ENCODE measurements at places on chromosomes 11 and 22.

GRCh38 chr11:16800382-16800781 lies 61.9 kb downstream of the C11orf58 start:
- no peak for DNase-seq

DNA sequence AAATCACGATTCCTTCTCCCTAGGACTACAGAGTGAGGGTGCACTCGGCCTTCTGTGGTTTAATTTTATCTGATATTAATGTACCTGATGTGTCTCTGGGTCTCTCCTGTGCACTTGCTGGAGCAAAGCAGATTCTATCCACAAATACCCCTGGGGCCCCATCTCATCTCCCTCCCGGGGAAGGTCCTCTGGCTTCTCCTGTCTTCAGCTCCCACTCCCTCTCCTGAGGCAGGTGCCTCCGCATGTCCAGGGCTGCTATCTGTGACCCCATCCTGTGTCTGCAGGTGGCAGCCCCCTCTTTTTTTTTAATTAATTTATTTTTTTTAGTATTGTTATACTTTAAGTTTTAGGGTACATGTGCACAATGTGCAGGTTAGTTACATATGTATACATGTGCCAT lies 558.7 kb downstream of the BRD1 start:
- no peak for DNase-seq

DNA sequence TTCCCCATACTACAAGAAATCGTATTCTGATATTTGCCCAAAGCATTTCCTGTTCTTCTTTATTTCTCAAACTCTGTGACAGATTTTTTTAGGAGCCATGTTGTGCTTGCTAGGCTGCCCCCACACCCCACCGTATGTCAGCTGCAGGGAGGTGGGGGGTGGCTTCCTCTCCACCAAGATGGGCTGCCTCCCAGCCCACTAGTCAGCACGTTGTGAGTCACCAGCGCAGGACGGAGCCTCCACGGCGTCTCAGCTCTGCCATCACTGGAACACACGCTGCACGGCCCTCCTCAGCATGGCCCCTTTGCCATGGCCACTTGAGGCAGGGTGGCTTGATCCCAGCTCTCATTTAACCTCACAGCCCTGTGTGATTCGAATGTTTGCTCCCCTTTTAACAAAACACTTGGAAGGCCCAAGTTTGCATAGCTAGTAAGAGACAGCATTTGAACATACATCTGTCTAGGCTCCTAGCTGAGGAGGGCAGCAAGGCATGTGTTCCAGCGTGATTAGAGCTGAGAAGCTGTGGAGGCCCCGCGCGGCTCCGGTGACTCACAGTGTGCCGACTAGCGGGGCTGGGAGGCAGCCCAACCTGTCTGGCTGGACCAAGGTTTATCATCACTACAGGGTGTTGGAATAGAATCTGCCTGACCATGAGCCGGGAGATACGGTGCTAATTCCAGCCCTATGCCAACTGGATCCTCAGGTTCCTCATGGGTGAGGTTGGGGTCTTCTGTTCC lies 180.7 kb upstream of the NCAM1 start:
- no peak for DNase-seq

DNA sequence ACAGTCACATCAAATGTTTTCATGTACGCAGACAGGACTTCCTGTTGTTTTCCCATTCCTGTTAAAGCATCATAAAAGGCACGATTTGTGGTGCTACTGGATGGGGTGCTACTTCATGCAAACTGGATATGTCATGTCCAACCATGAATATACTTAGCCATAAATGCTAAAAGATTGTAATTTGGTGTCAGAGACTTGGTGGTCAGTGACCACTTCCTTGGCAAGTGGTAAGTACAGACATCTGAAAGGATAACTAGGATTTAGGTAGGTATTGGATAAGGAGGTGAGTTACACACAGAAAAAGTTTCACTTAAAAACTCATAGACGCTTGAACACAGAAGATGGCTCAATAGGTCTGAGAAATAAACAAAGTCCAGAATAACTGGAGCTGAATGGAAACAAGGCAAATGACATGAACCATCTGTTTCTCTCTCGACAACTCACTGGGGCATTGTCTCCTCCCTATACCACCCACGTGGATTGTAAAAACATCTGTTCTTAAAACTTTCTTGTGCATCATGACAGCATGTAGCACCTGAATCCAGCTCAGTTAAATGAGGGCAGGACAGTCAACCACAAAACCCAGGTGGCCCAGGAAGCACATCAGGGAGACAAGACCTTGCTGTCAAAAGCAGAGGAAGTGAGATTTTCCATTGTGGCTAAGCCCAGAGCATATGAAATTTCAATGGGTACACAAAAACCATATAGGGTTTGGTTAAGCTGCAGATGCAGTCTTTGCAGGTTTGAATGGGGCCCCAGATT lies 22.1 kb upstream of the IGLL5 start:
- DNase-seq = no peak

DNA sequence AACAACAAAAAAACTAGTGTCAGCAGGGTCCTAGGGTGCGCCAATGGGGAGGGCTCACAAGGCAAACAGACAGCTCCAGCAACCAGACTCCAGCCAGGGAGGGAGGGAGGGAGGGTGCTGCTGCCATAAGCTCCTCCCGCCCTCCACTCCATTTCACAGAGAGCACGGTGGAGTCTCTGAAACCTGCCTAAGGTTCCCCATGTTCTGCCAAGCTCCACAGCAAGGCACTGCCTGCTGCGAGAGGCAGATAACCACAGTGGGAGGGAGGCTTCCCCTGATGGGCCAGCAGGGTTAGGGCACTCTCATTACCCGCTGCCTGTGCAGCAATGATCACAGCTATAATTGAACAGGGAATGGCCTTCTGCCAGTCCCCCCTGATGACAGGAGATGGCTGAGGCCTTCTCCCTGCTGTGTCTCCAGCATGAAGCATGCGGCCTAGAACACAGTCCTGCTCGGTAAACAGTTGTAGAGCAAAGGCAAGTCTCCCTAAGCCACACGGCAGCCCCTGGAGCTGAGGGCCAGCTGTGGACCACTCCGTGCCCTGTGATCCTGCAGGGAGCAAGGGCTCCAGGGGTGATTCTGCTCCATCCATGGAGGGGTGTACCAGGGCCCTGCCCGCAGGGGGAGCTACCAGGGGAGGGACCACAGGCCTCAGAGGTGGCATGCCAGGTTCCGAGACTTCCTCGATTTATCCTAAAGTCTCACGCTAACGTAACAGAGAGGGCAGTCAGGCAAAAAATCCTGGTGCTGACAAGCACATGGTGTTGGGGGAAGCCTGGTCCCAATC lies 42.9 kb downstream of the PC start:
- peak; percentile 79 for DNase-seq

GRCh38 chr11:94757037-94757735 lies 11.0 kb upstream of the AMOTL1 start:
- DNase-seq = no peak

DNA sequence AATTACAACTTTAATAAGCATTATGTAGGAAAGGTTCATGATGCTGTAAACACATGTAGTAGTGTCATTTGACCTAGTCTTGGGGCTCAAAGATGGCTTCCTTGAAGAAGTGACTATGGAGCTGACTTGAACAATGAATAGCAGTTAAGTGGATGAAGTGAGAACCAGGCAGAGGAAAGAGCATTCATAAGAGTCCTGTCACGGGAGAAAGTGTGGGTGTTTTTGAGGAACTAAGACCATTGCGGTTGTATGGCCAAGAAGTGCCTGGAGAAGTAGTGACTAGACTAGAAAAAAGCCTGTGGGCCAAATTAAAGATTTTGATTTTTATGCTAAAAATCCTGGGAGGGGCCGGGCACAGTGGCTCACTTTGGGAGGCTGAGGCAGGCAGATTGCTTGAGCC lies 7.2 kb upstream of the IL18BP start:
- DNase-seq = peak; percentile 68

DNA sequence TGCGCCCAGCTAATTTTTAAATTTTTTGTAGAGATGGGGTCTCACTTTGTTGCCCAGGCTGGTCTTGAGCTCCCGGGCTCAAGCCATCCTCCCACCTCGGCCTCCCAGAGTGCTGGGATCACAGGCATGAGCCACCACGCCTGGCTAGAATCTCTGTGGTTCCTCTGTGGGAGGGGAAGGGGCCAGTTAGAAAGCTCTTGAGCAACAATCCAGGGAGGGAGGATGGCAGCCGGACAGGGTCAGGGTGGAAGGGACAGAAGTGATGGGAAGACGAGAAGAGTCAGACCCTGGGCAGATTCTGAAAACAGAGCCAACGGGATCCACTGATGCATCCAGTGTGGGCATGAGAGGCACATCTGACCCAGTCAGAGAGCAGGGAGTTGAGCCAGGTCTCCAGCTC lies 38.9 kb upstream of the MN1 start:
- DNase-seq = no peak

- no peak for DNase-seq
These were observed 88.6 kb downstream of the TEAD1 start for GRCh38 chr11:12762696-12763324.

GRCh38 chr22:49937758-49938564 lies 19.5 kb downstream of the CRELD2 start:
- peak; percentile 80 for DNase-seq

- no peak for DNase-seq
These were observed 248.7 kb upstream of the ARHGAP42 start for GRCh38 chr11:100438376-100438775.

- no peak for DNase-seq
These were observed 43.8 kb downstream of the TRMU start for GRCh38 chr22:46379066-46379930.

DNA sequence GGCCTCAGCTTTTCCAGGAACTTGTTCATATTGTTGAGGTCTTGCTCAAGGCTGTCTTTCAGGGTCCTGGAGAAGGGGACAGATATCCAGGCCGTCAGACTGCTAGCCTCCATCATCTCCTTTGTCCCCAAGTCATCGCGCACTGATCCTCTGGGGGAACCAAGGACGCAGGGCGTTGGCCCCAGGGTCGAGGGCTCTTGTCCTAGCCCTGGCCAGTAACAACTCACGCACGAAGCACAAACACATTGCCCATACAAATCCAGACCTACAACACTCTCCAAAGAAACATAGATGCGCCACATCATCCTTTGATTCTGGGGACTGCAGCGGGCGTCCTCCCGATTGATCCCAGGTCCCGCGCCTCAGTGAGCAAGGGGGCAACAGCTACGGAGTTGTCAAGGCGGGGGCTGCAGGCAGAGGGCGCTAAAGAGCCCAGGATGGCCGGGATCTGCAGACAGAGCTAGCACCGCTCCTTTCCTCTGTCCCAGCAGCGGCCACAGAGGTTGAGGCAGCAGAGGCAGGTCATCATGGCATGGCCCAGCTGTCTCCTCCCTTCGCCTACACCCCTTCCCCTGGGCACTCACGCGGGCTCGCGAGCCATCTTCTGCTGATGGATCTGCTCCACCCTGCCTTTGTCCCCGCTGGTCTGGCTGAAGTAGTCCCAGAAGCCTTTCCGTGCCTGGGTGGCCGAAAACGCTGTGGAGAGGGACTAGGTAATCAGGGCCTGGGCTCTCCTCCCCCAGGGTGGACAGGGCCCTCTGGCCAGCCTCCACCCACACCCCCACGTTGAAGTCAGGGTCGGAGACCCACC lies 472 bp downstream of the APOA5 start:
- DNase-seq = peak; percentile 87

- no peak for DNase-seq
These were observed 33.2 kb downstream of the SLC5A12 start for GRCh38 chr11:26688701-26689100.

GRCh38 chr11:64224151-64224890 lies 1.7 kb downstream of the TRPT1 start:
- DNase-seq = no peak

GRCh38 chr11:68950270-68950669 lies 30.5 kb downstream of the MRGPRD start:
- DNase-seq = no peak

DNA sequence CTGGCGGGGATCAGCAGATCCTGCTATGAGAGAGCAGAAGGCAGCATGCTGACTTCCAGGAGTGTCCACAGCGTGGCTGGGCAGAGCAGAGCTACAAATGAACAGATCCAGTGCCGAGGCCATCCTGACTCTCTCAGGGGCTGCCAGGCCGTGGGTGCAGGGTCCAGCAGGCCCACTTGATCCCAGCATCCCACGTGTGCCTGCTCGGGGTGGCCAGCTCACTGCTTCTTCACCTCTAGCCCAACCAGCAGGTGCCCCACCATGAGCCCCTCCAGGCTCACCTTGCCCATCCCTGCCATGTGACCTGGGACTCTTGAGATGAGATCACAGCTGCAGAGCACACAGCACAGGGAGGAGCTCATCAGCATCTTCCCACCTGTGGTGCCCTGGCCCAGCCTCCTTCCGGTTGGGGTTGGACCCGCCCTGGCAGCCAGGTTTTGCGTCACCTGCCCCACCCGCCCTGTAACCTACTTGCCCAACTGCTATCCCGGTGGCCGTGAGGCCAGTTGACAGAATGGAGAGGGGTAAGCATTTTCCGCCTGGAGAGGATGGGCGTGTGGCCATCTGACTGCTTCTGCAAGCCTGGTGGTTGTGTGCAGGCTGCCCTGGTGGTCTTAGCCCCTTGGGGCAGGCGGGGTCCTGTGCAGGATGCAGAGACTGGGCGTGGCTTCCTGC lies 11.0 kb downstream of the TANGO2 start:
- no peak for DNase-seq

DNA sequence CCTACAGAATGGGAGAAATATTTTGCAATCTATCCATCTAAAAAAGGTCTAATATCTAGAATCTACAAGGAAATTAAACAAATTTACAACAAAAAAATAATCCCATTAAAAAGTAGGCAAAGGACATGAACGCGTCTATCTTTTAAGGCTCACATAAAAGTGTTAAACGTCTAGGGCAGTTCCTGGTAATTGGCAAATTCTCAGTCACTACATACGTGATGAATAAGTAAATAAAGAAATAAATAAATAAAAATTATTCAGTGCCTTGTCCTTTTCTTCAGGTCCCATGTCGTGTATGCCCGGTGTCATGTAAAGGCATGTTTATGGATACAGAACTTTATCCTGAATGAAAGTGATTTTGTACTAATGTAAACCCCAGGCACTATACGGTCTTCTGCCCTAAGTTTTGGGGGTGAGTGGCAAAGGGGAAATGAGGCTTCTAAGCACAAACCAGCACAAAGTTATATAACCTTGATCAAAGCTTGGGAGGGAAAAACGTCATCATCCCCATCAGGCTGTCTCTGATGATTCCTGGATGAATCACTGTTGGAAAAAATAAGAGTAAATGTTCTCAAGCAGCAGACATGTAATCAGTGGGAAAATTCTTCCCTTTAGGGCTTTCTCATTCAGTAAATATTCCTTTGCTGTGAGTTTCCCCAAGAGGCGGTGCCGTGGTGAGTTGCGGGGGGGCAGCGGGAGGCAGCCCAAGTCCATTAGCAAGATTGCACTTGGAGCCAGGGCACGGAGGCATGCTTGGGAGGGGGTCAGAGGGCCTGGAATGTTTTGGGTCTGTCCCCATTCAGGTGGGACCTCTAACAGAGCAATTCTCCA lies 30.4 kb upstream of the MICAL2 start:
- DNase-seq = peak; percentile 41

DNA sequence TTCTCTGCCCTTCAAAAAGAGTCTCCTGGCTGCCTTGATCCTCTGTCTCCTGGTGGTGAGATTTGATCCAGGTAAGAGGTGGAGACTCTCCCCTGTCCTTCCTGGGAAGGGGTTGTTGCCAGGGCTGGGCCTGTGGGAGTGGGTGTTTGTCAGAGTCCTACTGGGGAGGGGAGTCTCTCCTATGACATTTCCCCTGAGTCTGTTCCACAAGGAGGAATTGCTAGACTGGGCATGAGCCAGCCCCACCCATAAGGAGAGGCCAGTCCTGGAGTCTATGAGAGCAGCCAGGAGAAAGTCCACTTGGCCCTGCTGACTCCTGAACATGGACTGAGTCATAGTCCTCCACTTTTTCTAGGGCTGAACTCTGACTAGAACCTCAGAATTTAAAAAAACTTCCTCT lies 7.4 kb downstream of the PEX26 start:
- DNase-seq = no peak

- DNase-seq = no peak
These were observed 47.4 kb downstream of the MED15 start for GRCh38 chr22:20554824-20555223.

Measured in Ammon's horn (tissue), 1 donor.